Esophagus squamous epithelium (tissue), 5 donors: ENCODE measurements at places on chromosomes 5 and 9.

GRCh38 chr9:106286249-106286648 lies 576.7 kb upstream of the ZNF462 start:
- no peak for DNase-seq

DNA sequence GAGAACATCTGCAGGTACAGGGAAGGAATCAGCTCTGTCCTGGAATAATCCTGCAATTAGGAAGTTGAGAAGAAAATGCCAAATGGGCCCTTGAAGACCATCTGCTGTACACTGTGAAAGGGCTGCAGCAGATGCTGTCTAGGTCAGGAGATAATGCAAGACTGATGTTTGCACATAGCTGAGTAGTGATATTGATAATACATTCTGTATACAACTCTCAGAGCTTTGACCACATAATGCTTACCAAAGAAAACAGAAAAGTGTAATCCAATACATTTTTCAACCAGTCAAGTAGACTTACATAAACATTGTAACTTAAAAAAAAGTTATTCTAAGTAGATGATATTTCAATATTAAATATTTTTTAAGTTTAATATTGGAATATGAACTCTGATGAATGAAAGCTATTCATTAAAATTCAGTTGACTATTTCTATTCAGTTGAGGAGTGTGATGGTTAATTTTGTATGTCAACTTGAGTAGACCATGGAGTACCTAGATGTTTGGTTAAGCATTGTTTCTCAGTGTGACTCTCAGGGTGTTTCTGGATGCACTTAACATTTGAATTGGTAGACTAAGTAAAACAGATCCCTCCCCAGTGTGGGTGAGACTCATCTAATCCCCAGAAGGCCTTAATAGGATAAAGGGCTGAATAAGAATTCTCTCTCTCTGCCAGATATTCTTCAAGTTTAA lies 380.1 kb upstream of the PRR16 start:
- no peak for DNase-seq

DNA sequence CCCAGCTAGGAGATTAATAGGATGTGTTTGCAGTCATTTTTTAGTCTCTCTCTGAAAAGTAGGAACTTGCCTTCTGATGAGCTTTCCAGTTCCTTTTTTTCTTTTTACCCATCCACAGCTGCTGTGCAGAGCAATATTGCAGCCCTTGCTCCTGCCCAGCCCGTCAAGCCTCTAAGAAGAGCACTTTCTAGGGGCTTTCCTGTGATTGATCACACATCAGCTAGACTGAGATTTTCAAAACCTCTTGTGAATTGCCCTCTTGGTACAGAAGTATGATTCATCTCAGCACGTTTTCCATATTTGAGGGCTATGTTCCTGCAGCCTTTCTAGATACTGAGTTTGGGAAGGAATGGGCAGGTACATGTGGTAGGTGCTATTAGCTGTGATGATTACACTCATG lies 93.9 kb downstream of the GALNT10 start:
- no peak for DNase-seq

DNA sequence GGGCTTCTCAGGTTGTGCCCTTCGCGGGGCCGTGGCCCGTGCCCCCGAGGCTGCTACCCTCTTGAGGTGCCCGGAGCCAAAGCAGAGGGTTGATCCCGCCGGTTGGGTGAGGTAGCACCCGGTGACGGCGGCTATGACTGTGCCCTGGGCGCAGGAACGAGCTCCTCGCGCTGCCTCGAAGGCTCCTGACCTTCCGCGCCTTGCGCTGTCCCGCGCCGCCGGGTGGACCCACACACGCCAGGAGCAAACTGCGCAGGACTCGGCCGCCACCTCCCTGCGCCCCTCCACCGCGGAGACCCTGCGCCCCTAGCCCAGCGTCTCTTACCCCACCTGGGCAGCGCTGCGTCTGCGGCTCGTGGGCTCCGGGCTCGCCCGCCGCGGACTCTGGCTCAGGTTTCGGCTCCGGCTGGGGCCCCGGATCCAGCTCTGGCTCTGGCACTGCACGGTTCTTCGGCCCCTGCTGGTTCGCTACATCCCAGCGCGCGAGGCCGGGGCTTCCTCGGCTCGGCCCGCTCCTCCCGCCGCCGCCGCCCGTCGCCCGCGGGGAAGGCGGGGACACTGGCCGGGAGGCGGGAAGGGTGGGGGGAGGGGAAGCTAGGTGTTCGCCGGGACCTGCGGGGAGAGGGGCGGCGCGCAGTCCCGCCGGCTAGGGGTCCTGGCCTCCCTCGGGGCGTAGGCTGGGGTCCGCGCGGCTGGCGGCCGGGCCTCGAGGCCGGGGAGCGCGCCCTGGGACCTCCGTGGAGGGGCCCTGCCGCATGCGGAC lies 5.4 kb upstream of the PITX1 start:
- no peak for DNase-seq

- DNase-seq = no peak
Observed at GRCh38 chr5:171570244-171570825, 150.9 kb downstream of the FGF18 start.

DNA sequence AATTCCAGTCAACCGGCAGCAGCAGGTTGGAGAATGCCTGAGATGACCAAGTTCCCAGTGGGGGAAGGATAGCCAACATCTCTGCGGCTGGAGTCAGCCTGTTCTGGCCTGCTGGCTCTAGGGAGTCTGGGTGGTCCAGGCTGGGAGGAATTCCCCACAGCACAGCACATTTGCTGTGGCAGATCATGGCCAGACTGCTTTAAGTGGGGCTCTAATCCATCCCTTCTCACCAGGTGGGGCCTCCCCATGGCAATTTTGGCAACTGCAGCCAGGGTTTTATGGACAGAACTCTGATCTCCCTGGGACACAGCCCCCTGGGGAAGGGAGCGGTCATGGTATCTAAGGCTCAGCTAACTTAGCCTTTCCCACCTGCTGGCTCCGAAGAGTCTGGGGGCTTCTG lies 226.1 kb downstream of the DTWD2 start:
- DNase-seq = no peak

- DNase-seq = no peak
Observed at GRCh38 chr5:160555971-160556631, 134.4 kb downstream of the PTTG1 start.

DNA sequence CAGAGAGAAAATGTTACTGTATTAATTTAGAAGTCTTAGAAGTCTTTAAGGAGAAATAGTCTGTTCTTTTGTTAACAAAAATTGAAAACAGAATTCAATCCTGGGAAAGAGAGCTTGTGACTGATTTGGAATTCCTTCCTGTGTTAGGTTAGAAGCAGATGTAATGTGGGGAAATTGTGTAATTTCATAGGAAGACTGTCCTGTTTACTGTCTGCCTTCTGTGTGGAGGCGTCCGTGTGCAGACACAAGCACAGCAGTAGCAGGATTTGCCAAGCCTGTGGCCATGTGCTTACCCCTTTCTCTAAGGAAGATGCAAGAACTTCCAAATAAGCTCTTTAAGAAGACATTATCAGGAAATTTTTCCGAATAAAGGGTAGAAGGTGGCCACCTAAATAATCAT lies 36.7 kb upstream of the F2R start:
- no peak for DNase-seq

- no peak for DNase-seq
Observed at GRCh38 chr9:103574056-103574455, 520.1 kb upstream of the SMC2 start.

DNA sequence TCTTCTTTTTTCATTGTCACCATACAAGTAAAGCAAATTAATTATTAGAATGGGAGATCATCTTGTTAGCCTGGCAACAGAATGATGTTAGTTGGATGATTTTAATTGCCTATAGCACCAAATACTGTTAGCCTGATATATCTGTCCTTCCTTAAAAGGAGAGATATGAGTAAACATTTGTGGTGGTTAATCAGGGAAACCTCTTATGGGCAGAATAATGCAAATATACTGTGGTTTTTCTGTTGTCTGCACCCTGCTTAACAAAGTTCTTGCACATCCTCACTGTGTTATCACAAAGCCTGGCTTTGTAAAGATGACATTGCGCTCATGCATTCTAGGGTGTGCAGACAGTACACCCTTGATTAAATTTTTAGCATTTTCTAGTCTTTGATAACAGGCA lies 254.9 kb upstream of the SMC2 start:
- no peak for DNase-seq

DNA sequence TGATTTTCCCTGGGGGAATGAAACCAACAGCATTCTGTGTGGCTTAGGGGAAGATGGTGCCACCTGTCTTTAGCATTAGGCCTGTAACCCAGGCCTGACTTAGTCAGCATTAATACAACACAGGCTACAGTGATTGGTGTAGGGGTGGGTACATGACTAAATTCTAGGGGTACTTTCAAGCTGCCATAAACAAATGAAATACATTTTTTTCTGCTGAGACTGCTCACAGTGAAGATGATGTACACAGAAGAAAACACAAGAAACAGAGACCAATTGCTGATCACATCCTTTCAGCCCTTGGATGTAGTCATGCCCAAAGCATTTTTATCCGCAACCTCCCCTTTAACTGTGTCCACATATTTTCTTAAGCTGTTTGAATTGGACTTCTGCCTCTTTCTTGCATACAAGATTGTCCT lies 527.2 kb downstream of the KCTD16 start:
- DNase-seq = no peak

DNA sequence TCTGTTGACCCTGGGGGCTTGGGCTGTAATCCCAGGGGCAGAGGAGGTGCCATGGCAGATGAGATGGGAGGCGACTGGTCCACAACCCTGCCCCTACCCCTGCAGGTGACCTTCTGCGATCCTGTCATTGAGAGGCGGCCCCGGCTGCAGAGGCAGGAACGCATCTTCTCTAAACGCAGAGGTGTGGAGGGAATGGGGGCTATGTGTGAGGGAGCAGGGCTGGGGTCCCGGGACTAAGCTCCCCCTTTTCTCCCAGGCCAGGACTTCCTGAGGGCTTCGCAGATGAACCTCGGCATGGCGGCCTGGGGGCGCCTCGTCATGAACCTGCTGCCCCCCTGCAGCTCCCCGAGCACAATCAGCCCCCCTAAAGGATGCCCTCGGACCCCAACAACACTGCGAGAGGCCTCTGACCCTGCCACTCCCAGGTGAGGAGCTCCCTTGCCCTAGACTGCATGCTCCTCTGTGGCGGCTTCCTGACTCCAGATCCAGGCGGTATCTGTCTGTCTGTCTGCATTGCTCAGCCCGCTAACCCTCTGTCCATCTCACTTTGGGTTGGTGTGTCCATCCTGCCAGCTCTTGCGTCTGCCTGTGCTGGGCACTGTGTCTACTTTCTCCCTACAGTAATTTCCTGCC lies 9.9 kb downstream of the ZDHHC12 start:
- no peak for DNase-seq

GRCh38 chr5:141657404-141657803 lies 6.2 kb upstream of the FCHSD1 start:
- DNase-seq = no peak
